Central memory CD4-positive, alpha-beta T cell (primary cell): ENCODE measurements at places on chromosomes 12 and 14.

DNA sequence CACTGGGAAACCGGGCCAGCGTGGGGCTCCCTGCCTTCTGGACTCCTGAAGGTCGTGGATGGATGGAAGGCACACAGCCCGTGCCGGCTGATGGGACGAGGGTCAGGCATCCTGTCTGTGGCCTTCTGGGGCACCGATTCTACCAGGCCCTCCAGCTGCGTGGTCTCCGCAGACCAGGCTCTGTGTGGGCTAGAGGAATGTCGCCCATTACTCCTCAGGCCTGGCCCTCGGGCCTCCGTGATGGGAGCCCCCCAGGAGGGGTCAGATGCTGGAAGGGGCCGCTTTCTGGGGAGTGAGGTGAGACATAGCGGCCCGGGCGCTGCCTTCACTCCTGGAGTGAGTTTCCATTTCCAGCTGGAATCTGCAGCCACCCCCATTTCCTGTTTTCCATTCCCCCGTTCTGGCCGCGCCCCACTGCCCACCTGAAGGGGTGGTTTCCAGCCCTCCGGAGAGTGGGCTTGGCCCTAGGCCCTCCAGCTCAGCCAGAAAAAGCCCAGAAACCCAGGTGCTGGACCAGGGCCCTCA, 26.9 kb downstream of the HIP1R start:
- no peak for DNase-seq

DNA sequence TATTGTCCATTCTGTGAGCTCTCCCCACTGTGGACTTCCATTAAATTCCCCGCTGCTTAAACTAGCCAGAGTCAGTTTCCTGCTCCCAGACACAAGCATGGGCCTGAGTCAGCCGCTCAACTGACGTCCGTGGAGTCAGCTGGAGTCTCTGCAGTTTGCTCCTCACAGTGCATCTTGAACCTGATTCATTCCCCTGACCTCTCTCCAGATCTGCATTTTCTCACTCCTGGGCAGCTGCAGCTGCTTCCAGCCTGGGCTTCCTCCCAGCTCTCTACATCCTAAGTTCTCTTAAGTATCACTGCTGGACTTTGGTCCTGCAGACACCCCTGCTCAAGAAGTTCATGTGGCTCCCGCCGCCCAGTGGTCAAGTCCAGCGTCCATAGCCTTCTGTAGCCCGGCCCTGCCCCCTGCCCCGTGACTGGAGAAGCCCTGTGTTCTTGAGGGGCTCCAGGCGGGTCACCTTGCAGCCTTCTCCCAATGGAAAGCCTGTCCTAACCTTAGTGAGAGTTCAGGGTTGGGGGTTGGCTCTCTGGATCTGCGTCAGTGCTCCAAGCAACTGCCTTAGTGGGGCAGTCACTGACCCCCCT, 20.0 kb downstream of the NFKBIA start:
- no peak for DNase-seq

GRCh38 chr14:22875748-22876319, 4.3 kb downstream of the LRP10 start:
- DNase-seq, result no peak

DNA sequence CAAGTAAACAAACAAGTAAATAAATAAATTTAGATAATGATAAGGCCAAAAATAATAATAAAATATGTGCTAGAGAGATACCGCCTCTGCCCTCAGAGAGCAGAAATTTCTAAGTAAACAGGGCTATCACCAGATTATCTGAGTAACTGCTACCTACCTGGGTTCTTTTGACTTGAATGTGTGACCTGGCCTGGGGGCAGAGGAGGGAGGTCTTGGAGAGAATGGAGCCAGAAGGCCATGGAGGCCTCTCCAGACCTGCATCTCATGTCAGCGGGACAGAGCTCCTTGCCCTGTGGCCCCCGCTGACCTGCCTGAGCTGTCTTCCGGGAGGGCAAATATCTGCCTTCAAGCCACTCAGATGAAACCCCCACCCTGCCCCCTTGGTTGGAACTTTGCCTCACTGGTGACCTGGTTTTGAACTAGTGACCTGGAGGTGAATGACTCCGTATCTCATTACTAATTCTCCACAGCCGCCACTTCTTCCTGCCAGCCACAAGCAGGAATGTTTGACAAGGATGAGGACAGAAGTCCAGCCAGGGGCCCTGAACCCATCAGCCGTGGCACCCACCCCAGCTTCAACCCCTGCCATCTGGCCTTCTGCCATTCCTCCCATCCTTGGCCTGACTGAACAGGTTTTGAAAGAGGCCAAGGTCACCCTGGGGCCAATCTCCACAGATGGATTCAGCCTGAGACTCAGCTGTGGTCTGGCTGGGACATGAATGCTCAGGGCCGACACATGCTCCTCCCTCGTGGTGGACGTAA, 86.8 kb upstream of the PARP11 start:
- no peak for DNase-seq

- DNase-seq, result no peak
These were observed 11.4 kb downstream of the RPS6KL1 start for GRCh38 chr14:74911704-74912103.
